ENCODE measurements at places on chromosomes 3 and 15.

GRCh38 chr15:37574985-37575384 lies 359.5 kb upstream of the TMCO5A start:
- no peak for DNase-seq

DNA sequence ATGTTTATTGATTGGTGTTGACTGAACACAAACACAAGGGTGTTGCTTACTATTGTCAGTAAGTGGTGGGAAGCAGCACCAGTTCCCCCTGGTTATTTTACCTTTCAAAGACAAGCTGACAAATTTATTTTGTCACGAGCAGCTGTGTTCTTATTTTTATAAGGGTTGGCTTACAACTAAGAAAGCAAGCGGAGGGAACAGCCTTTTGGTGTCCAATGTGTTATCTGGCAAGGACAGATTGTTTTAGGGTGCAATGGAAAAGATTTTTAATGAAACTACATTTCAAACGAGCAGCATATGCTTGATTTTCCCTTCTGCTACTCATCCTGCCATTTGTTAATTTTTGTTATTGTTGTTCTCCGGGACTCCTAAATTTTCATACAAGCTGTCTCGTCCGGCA lies 920.6 kb upstream of the CFAP20DC start:
- no peak for DNase-seq

- DNase-seq: no peak
Measured at GRCh38 chr3:55779543-55779942, 292.4 kb upstream of the WNT5A start.

GRCh38 chr15:39200586-39200985 lies 380.3 kb upstream of the THBS1 start:
- DNase-seq: no peak

DNA sequence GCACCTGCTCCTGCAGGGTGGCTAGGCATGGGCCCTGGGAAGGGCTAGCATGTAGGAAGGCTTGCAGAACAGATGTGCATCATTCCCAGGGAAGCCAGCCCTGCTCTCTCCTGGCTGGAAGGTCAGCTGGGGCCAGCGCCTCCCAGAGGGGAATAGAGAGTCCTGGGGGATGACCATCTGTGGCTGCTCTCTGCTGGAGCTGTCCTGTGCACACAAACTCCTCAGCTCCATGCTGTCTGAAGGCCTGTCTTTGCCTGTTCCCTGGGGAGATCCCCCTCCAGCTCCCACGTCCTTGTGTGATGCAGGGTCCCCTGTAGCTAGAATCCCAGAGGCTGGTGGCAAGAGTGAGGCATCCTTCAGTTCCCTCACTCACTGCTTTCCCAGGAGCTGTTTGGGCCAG lies 19.3 kb downstream of the IL16 start:
- DNase-seq: no peak

DNA sequence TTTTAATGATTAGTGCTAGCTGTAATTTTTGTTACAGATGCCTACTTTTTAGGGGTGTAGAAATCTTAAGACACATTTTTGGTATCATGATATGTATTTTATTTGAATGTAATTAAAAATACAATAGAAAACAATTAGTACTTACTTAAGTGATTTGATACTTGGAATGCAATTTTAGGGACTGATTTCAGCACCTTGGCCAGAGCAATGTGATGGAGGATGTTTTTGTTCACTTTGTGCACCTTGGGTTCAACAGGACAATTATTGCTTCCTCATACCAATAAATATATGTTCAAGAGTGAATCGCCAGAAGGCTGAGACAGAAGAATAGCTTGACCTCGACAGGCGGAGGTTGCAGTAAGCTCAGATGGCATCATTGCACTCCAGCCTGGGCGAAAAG lies 22.3 kb downstream of the GMNC start:
- DNase-seq: peak; percentile 30

- DNase-seq: no peak
Measured at GRCh38 chr15:80433836-80434235, 29.7 kb downstream of the ARNT2 start.

DNA sequence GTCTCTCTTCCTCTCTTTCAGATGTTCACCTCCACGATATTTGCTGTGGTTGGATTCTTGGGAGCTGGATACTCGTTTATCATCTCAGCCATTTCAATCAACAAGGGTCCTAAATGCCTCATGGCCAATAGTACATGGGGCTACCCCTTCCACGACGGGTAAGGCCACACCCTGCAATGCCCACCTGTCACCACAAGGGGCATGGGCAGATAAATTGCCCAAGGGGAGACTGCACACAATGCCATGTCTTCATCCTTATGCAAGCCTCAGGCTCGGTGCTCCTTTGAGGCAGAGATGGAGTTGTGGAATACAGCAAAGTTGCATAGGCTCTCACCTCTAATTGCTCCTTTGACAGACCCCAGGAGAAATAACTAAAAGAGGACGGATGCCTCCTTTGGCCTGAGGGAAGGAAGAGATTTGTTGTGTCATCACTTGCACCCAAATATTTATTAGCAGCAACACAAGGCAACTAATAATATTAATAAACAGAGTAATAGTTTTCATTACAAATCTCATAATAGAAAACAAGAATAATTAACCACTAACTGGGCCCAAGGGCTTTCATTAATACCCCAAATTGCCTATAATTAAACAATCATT lies 13.2 kb downstream of the TM4SF4 start:
- DNase-seq: peak; percentile 46

DNA sequence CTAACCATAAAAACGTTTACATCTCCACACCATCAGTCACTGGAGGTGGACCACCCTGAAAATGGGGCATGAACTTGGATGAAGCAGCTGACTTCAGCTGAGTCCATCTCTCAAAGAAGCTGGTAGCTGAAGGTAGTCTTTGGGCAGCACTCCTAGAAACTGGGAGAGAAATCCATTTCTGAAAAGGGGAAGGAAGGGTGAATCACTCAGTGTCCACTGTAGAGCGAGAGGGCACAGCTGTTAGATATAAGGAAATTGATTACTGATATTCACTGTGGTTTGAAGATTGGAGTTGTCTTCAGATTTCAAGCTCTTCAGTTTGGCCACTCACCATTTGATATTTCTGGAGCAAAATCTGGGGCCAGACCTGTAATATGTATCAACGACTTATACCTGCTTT lies 499.0 kb upstream of the UBE2E2 start:
- DNase-seq: no peak

DNA sequence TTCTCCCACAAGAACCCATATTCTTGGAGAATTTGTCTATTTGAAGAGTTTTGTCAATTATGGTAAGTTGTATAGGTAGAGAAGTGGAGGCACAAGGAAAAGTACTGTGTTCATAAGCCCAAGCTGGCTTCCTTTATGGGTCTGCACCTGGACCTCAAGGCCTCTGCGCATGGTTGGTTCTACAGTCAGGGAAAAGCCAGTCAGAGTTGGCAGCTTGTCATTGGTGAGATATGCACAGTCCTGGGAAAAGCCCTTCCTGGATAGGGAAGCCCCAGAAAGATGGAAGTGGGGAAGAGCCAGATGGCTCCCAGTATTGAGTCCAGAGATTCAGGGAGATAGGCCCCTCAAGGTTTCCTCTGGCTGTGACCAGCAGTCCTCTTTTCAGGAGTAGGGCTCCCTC lies 15.8 kb downstream of the BOC start:
- no peak for DNase-seq

GRCh38 chr15:42461261-42461660 lies 29.7 kb downstream of the ZNF106 start:
- no peak for DNase-seq

- no peak for DNase-seq
Measured at GRCh38 chr3:3084890-3085289, 25.3 kb downstream of the IL5RA start.

GRCh38 chr3:71064291-71064955 lies 519.1 kb downstream of the FOXP1 start:
- peak; percentile 26 for DNase-seq

GRCh38 chr15:46365572-46365971 lies 730.7 kb downstream of the SQOR start:
- no peak for DNase-seq

DNA sequence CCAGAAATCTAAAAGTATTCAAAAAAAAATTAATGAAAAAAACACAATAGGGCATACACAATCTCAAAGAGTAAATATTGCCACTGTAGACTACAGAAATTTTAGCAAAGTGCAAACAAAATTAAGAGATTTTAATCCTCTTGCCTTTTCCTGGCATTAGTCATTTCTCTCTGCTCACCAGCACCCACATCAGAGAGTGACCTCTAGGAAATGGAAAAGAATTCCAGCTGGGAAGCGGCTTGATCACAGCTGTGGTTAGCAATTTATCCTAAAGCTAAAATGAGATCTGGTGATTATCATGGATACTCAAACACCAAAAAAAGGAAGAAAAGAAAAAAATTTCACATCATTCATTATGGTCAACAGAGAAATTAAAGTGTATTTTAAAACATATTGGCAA lies 7.5 kb downstream of the CSNK1G1 start:
- no peak for DNase-seq

- peak; percentile 95 for DNase-seq
Measured at GRCh38 chr3:9916734-9917680, at the start of gene IL17RC. TSS of gene IL17RC (plus strand) at chr3:9917098. CDS start at chr3:9917316, 218 bp downstream.

DNA sequence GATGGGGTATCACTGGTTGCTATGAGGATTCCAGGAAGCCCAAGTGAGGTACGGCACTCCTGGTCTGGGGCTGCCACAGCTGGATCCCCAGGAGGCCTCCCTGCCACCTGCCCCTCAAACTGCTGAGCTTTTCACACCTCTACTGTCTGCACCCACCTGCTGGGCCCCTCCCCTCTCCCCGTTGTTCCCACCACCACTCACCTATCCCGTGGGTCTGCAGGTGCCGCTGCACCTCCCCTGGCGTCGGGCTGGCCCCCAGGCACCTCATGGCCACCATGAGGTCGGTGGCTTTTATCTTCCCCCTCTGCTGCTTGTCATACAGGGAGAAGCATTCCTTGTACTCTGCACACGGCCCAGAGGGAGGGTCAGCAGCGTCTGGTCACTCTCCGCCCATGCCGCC lies 5.8 kb downstream of the CALML4 start:
- DNase-seq: no peak

DNA sequence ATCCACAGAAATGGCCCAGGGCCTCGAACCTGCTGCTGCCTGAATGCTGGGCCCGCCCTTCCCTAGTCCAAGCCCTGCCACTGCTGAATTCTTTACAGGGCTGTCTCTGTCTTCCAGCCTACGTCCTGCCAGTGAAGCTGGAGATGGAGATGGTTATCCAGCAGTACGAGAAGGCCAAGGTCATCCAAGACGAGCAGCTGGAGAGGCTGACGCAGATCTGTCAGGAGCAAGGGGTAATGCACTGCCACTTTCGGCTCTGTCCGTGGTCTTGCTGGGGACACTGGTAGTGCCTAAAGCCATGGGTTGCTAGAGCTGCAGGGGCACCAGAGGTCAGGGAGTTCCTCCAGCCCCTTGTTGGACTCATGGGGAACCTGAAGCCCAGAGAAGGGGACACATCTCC lies 115.7 kb downstream of the TMEM266 start:
- DNase-seq: no peak

DNA sequence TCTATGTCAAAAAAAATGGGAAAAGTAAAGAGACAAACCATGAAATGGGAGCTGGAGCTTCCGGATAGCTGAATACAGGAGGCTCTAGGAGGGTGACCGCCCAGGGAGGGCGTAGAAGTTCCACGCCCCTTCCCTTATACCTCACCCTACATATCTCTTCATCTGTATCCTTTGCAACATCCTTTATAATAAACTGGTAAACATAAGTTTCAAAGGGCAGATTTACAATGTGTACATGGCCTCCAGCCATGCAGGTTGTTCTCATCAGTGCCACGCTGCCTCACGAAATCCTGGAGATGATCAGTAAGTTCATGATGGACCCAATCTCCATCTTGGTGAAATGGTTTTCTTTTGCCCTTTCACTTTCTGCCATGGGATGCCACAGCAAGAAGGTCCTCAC lies 121.8 kb downstream of the OSBPL10 start:
- no peak for DNase-seq

GRCh38 chr3:54875596-54876268 lies 52.1 kb downstream of the LRTM1 start:
- DNase-seq: no peak

GRCh38 chr3:108420926-108421325 lies 89.5 kb downstream of the MYH15 start:
- no peak for DNase-seq

- no peak for DNase-seq
Measured at GRCh38 chr15:56343879-56344278, 21.3 kb upstream of the TEX9 start.

DNA sequence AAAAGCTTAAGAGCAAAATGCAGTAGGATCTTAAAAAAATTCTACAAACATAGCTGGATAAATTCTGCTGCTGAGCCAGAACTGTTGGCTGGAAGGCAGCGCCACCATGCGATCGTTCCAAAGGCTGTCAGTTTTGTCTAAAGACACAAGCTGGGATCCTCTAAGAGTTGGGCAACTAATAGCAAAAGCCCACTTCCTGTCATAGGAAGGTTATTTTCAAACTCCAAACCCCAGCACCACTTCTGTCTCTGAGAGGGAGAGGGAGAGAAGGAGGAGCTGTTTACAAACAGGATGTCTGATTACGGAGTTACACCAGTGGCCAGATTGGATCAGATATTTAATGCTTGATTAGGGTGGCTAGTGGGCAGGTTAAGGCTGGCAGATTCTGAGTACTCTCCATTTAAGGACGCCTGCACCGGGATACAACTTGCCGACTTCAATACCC lies 44.0 kb downstream of the EIF4E3 start:
- peak; percentile 42 for DNase-seq

DNA sequence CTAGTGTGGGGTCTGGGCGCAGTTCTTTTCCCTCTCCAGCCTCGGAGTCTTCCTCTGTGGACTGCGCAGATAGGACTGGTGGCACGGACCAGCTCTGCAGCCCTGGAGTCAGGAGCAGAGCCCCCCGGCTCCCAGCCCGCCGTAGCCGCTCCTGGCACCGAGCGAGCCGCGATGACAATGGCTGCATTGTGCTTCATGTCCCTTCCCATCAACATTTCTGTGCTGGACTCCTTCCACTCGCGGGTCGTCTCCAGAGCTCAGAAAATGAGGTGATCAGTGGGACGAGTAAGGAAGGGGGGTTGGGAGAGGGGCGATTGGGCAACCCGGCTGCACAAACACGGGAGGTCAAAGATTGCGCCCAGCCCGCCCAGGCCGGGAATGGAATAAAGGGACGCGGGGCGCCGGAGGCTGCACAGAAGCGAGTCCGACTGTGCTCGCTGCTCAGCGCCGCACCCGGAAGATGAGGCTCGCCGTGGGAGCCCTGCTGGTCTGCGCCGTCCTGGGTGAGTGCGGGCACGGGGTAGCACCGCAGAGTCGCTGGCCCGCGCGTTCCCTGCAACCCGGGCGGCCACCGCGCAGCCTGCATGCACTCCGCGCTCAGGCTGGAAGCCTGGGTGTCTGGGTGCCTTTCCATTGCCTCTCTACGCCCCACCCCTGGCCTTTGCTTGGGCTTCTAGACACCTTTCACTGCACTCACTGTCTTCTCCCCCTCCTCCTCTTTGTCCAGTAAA lies at the start of gene TF:
Gene TF (plus strand): TSS at position 413 of the 731 bp plus-strand sequence. CDS start 48 bp downstream, at position 461.
- no peak for DNase-seq

- DNase-seq: peak; percentile 79
Measured at GRCh38 chr3:146160964-146161662, at the start of gene PLOD2. TSS of gene PLOD2 (minus strand) at chr3:146161184. CDS start at chr3:146160989, 195 bp downstream.
